ENCODE measurements at places on chromosomes 5 and 9.
A peak's percentile ranks its signal among the peaks of the same experiment; 100 is the strongest.

DNA sequence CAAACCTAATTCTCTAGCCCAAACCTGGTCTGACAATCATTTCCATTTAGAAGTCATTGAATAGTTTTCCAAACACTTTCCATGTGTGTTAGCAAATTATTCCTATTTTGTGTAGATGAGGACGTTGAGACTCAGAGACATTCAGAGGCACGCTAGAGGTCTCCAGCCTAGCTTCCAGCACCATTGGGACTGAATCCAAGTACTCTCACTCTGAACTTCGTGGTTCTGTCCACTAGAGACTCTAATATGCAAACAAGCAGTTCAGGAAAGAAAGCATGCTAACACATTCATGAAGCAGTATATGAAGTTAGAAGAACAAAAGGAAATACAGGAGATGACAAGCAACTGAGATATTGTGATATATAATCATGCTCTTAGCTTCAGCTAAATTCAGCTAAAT, 354.8 kb downstream of the NTRK2 start:
- no peak for DNase-seq

DNA sequence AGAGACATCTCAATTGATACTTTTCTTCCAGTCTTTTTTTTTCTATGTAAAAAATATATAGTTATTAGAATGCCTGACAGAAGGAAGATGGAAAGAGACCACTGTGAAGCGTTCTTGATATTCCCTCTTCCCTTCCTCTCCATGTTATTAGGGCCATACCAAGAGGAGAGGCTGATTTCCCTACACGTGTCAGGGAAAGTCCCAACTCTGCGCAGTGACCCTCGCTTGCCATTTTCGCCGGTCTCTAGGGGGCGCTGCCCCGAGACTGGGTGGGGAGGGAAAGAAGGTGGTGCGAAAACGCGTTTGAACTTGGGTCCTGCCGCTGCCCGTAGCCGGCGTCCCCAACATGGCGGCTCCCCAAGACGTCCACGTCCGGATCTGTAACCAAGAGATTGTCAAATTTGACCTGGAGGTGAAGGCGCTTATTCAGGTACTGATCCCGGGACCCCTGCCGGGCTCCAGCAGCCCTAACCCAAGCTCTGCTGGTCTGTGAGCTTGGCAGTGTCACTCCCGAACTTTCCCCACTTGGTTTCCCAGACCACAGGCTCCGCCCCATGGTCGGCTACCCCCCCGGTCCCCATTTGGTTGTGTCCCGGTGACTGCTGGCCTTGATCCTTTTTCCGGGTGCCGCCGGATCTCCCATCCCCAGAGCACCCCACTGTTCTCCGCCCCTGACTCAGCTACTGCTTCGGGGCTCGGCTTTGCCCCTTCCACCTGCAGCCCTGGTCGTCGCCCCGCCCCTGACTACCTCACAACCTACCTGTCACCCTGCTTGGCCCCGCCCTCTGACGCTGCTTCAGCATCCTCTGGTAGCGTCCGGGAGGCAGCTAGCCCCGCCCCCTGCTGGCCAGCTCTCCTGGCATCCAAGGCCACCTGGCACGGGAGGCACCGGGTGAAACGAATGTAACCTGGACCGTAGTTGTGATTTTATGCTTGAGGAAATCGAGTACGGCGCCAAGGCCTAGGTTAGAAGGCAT, at the start of gene BNIP1:
TSS of gene BNIP1 (plus strand) at position 332 of the 977 bp plus-strand sequence. CDS start at position 347, 15 bp downstream.
- peak; percentile 96 for DNase-seq

DNA sequence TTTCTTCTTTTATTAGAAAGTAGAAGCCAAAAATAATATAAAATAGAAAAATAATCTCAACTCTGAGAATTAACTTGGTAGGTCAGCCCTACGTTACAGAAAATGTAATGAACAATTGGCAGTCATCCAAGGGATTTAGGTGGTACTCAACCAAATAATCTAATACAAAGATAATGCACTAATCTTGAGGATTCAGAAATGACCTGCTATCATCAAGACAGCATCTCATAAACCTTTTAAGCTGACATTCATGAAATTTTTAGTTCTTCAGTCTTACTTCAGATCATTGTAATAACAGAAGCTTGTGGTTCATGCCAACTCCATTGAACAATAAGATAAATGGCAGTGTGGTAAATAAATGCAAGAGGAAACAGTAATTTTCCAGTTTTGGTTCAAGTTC, 1058.0 kb downstream of the MAT2B start:
- DNase-seq = no peak

DNA sequence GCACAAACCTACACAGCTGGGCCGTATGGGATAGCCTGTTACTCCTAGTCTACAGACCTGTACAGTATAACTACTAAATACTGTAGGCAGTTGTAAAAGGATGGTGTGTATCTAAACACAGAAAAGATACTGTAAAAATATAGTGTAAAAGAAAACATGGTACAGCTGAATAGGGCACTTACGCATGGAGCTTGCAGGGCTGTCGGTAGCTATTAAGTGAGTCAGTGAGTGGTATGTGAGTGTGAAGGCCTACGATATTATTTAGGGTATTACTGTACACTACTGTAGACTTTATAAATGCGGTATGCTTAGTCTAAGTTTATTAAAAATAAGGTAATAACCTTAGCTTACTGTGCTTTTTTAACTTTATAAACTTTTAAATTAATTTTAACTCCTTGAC, 1.2 kb downstream of the ZCCHC9 start:
- DNase-seq = no peak

GRCh38 chr9:95127249-95128176, 190.0 kb downstream of the FANCC start:
- DNase-seq = peak; percentile 77

- no peak for DNase-seq
These were observed 10.3 kb downstream of the CETN3 start for GRCh38 chr5:90399251-90399650.

Measured in renal pelvis (tissue), 12 donors.